ENCODE measurements at places on chromosomes 4 and X.

DNA sequence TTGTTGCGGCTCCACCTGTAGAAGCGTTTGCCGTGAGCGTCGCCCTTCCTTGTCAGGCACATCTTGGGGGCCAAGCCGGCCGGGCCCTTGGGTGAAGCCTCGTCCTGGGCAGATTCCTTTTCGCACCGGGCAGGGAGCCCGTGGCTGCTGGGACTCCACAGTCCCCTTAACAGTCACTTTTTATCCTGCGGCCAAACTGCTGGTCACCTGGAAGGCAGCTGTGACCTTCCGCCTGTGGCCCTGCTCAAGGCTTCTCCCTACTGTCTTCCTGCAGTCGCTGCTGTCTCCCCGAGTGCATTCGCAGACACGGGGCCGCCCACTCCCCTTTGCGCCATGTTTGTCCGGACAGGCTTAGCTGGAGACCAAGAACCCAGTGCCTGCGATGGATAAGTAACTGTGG is 55.0 kb downstream of the PCGF3 start:
- DNase-seq: no peak

DNA sequence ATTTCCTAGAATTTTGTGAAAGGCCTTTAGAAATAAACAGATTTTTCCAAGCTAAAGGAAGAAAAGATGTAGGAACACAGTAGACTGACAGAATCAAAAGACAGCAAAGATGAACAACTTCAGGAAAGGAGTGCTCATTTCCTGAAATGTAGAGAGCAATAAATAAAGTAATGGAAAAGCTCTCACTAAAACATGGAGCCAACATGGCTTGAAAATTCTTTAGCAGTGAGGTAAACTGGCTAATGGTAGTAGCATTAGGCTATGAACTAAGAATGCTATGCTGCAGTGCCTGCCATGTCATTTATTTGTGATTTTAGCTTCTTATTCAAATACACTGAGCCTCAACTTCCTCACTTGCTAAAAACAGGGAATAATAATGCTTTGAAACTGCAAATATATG is 108.7 kb downstream of the IQCM start:
- DNase-seq: no peak

GRCh38 chr4:163649557-163650091 is 155.1 kb downstream of the TMA16 start:
- no peak for DNase-seq

DNA sequence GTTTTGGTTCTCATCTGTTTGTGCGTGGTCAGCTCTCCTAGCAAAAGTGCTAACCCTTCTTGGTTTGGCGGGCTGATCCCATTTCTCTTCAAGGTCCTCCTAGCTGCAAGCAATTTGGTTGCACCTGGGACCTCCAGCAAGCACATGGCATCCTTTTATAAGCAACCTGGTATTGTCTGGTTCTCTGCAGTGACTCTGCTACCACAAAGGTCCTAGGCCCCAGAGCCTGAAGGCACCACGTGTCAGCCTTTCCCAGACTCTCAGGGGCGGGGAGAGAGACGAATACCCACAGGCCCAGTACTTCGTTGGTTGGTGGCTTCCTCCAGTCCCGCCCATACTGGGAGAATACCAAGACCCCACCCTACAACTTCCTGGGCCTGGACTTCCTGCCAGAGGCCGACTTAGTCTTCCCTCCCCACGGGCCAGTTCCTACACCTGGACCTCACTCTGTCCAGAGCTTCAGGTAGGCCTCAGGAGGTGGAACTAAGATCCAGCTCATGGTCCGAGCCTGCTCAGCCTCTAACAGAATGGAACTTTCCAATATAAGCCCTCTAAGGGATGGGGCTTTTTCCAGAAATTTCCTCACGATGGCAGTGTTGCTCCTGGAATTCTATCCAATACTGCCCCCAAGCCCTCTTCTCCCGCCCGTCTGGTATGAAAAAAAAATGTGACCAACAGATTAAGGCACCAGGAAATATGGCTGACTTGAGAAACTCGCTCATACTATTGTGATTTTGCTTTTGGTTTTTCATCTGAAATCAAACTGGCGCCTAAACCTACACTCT is 192.5 kb upstream of the STK26 start:
- DNase-seq: peak; percentile 94

DNA sequence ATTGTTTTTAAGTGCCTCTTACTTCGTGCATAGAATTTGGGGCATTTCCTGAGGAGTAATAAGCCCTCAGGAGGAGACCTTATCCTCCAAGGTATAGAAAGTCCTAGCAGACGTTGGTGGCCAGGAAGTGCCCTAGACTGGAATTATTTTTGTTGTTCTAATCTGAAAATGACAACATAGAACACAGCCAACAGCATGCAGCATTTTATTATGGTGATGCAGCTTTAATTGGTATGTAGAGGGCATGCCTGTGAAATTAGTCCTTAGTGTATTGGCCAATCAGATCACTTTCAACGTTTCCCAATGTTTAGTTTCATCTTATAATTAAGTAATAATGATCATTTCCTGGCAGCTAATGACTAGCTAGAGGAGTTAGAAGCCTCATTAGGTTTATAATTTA is 199.2 kb downstream of the SHROOM3 start:
- no peak for DNase-seq
